ENCODE measurements at places on chromosomes 2 and 18. TPM values are rescaled to one million over a fixed set of nuclear protein-coding genes. Genes with fewer than 3 reads are reported as not detected.

DNA sequence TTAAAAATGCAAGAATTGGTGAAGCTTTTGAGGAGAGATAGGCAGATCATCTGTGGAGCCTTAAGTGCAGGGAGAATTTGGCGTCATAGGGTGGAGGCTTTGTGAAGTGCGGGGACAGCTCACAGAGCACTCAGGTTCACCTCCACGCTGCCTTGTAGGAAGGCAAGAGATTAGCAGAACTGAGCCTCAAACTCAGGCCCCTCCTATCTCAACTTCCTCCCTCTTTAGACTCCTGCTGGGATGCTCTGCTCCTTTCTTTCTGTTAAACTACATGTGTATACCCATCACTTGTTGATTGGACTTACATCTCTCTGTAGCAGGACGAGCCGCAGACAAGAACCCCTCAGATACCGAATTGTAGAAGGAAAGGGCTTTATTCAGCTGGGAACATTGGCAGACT lies 422.2 kb downstream of the SETBP1 start:
- no peaks in the 10 kb centered on the region for H3K27me3 ChIP-seq
- no peaks in the 10 kb centered on the region for H3K36me3 ChIP-seq
- no peak for DNase-seq
- H3K4me1 ChIP-seq, result no peaks in the 10 kb centered on the region

DNA sequence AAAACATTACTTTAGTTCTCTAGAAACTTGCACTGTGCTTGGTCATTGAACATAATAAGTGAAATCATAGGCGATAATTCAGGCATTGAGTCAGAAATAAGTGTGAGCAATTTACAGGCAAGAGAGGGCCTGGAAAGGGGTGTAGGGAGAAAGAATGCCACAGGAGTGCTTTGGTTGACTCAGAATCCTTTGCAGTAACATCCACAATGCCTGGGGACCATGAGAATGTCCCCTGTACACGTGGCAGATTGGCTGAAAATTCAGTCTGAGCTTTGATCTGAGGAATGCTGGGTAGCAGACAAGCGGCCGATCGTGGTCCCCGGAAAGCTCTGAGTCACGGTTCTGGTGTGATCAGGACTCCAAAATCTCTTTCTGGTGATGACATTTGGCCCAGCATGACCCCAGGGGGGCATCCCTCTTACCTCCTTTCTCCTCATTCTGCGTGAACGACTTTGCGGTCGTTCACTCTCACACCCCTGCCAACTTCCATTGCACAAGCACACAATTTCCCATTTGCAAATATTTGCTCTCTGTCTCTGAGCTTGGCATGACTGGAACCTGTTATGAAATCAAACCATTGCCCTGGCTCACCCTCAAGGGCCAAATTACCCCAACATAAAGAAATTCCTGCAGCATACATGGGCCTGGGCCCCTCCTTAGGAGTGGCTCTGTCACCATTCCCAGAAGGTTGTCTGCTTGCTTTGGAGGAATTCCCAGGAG lies 305.0 kb upstream of the EPAS1 start:
- DNase-seq, result peak; percentile 40
- peaks cover 9% of the 10 kb centered on the region for H3K4me1 ChIP-seq
- peaks cover 17% of the 10 kb centered on the region for H3K36me3 ChIP-seq
- no peak overlapping the region for H3K4me3 ChIP-seq

GRCh38 chr2:48482313-48482712 lies 47.6 kb upstream of the STON1 start:
- H3K27ac ChIP-seq, result no peak overlapping the region
- no peak for DNase-seq
- no peaks in the 10 kb centered on the region for H3K4me1 ChIP-seq
- no peaks in the 10 kb centered on the region for H3K27me3 ChIP-seq
- no peaks in the 10 kb centered on the region for H3K36me3 ChIP-seq

GRCh38 chr2:18412980-18413675 lies 147.3 kb downstream of the RDH14 start:
- H3K27ac ChIP-seq, result no peak overlapping the region
- DNase-seq, result no peak
- no peaks in the 10 kb centered on the region for H3K36me3 ChIP-seq
- no peaks in the 10 kb centered on the region for H3K27me3 ChIP-seq
- H3K4me1 ChIP-seq, result no peaks in the 10 kb centered on the region

DNA sequence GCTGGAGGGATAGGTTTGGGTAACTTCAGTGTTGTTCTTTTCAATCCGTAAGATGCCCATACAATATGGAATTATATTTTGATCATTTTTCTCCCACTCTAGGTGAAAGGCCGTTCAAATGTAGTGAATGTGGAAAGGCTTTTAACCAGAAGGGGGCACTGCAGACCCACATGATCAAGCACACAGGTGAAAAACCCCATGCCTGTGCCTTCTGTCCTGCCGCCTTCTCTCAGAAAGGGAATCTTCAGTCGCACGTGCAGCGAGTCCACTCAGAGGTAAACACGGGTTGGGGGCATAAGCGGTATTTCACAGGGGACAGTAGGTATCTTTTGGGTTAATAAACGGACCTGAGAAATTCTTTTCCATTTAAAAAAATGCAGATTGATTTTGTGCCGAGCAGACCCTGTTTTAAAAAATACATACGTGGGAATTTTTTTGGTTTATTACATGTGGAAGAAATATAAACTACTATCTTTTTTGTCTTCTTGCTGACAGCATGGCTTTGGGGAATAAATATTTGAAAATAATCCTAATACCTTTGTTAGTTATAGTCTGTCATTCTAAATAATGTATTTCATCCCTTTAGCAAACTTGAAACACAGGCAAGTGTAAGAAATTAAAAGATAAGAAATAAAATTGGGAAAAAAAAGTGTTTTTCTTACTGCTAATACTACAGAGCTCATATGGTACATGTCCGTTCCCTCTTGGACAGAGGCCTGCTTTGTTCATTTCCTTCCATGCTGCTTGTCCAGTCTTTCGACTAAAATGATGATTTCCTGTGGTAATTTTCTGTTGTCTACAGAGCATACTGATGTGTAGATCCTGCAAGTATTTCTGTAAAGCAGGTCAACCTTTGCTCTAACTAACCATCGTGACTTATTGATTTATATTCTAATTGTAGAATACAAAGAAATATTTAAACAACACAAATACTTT lies 53.3 kb downstream of the ZNF236 start:
- H3K36me3 ChIP-seq, result peaks cover 48% of the 10 kb centered on the region
- H3K4me1 ChIP-seq, result no peaks in the 10 kb centered on the region
- no peak overlapping the region for H3K27ac ChIP-seq
- no peak for DNase-seq
- no peak overlapping the region for H3K4me3 ChIP-seq
- no peaks in the 10 kb centered on the region for H3K27me3 ChIP-seq

GRCh38 chr18:63951302-63951705 lies 2.2 kb downstream of the HMSD start:
- H3K36me3 ChIP-seq, result no peaks in the 10 kb centered on the region
- H3K27me3 ChIP-seq, result no peaks in the 10 kb centered on the region
- H3K4me1 ChIP-seq, result no peaks in the 10 kb centered on the region
- H3K27ac ChIP-seq, result no peak overlapping the region
- H3K4me3 ChIP-seq, result no peak overlapping the region
- no peak for DNase-seq

Gene SLC23A3
- 0.98 TPM for total RNA-seq

Gene TBC1D8
- 42.4 TPM for total RNA-seq

DNA sequence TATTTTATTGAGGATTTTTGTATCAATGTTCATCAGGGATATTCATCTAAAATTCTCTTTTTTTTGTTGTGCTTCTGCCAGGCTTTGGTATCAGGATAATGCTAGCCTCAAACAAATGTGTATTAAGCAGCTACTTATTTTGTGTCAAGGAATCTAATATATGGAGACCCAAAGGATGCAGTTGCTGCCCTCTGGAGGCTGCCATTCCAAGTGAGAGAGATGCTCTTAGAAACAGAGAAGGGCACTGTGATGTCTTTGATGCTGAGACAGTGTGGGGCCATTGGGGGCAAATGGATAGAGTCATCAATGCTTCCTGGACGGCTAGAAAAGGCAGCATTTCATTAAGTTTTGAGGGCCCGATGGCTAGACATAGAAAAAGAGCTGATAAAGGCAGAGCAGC lies 292.6 kb downstream of the SETBP1 start:
- no peak for DNase-seq
- no peaks in the 10 kb centered on the region for H3K27me3 ChIP-seq
- no peaks in the 10 kb centered on the region for H3K36me3 ChIP-seq
- H3K4me3 ChIP-seq, result no peak overlapping the region

- H3K36me3 ChIP-seq, result no peaks in the 10 kb centered on the region
- no peak for DNase-seq
- H3K4me1 ChIP-seq, result no peaks in the 10 kb centered on the region
- H3K4me3 ChIP-seq, result no peak overlapping the region
These were observed 40.3 kb downstream of the COPS9 start for GRCh38 chr2:240095556-240096523.

Gene PRSS56
- not detected for total RNA-seq

- no peak for DNase-seq
- no peak overlapping the region for H3K27ac ChIP-seq
- H3K4me3 ChIP-seq, result no peak overlapping the region
- H3K4me1 ChIP-seq, result no peaks in the 10 kb centered on the region
- H3K36me3 ChIP-seq, result no peaks in the 10 kb centered on the region
- no peaks in the 10 kb centered on the region for H3K27me3 ChIP-seq
These were observed 274.1 kb downstream of the AFF3 start for GRCh38 chr2:99868260-99868659.

GRCh38 chr2:102103992-102104871 lies 38.3 kb upstream of the IL1R1 start:
- H3K36me3 ChIP-seq, result no peaks in the 10 kb centered on the region
- DNase-seq, result peak; percentile 28
- no peaks in the 10 kb centered on the region for H3K4me1 ChIP-seq
- no peaks in the 10 kb centered on the region for H3K27me3 ChIP-seq

DNA sequence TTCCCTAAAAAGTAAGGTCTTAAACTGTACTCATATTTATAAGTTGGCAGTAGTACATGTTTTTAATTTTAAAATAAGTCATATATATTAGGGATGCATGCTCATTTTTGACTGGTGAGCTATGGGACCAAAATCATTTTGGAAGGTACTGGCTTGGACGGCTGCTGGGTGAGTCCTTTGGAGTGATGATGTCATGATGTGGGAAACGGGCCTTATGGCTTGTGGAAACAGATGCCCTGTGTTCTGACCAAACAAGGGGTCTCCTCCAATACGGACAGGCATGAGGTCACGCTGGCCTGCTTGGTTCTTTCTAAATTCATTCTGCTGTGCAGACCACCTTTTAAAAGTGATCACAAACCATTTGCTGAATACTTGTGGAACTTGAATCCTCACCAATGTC lies 109.2 kb upstream of the MGAT5 start:
- no peaks in the 10 kb centered on the region for H3K4me1 ChIP-seq
- H3K27ac ChIP-seq, result no peak overlapping the region
- no peak overlapping the region for H3K4me3 ChIP-seq
- no peaks in the 10 kb centered on the region for H3K27me3 ChIP-seq
- no peaks in the 10 kb centered on the region for H3K36me3 ChIP-seq
- no peak for DNase-seq

- H3K27me3 ChIP-seq, result no peaks in the 10 kb centered on the region
- H3K36me3 ChIP-seq, result no peaks in the 10 kb centered on the region
- H3K4me1 ChIP-seq, result no peaks in the 10 kb centered on the region
- no peak overlapping the region for H3K4me3 ChIP-seq
- no peak overlapping the region for H3K27ac ChIP-seq
- DNase-seq, result no peak
These were observed 133.8 kb upstream of the TWIST2 start for GRCh38 chr2:238714038-238714528.

DNA sequence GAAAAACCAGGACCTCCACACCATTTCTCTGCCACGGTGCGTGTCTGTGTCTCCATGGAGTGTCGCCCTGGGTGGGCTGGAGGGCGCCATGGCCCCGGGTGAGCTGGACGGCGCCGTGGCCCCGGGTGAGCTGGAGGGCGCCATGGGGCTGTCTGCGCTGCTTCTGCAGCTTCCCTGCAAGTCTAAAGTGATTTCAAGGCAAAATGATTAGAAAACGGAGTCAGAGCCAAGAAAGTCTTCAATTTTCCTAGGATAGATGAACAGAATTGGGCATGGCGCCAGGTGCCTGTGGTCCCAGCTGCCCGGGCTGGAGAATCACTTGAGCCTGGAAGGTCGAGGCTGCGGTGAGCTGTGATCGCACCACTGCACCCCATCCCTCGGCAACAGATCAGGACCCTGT lies 27.7 kb upstream of the NFATC1 start:
- H3K27ac ChIP-seq, result no peak overlapping the region
- H3K36me3 ChIP-seq, result peaks cover 30% of the 10 kb centered on the region

Gene B3GNT2
- total RNA-seq, result 27.3 TPM

Gene CAPG
- total RNA-seq, result 67.6 TPM

- no peaks in the 10 kb centered on the region for H3K36me3 ChIP-seq
- H3K4me3 ChIP-seq, result no peak overlapping the region
- H3K4me1 ChIP-seq, result no peaks in the 10 kb centered on the region
- H3K27ac ChIP-seq, result no peak overlapping the region
- H3K27me3 ChIP-seq, result no peaks in the 10 kb centered on the region
- DNase-seq, result no peak
These were observed 211.0 kb downstream of the CTNNA2 start for GRCh38 chr2:79723830-79724229.

- no peak overlapping the region for H3K27ac ChIP-seq
- H3K36me3 ChIP-seq, result no peaks in the 10 kb centered on the region
- no peak overlapping the region for H3K4me3 ChIP-seq
- no peaks in the 10 kb centered on the region for H3K4me1 ChIP-seq
These were observed 241.7 kb downstream of the CD226 start for GRCh38 chr18:69705987-69706386.

All from tibial nerve (tissue), 4 donors.